ENCODE measurements at places on chromosomes 16 and 17.

- DNase-seq: no peak
These were observed 3.4 kb upstream of the PRSS8 start for GRCh38 chr16:31138621-31139578.

DNA sequence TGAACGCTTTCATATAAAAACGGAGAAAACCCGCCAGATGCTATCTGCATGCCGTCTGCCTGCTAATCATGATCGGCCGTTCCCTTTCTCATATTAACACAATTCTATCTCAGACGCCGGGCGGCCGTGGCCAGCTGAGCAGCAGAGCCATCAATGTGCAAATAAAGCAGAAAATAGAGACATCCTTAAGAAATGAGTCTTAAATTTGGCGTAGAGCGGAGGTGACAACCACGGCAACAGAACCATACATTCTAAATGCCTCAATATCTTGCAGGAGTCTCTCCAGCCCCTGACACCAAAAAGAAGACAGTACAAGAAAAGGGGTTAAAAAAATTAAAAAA, 2.7 kb upstream of the IRX5 start:
- DNase-seq: no peak

GRCh38 chr17:68200689-68201417, 47.0 kb upstream of the AMZ2 start:
- peak; percentile 55 for DNase-seq

DNA sequence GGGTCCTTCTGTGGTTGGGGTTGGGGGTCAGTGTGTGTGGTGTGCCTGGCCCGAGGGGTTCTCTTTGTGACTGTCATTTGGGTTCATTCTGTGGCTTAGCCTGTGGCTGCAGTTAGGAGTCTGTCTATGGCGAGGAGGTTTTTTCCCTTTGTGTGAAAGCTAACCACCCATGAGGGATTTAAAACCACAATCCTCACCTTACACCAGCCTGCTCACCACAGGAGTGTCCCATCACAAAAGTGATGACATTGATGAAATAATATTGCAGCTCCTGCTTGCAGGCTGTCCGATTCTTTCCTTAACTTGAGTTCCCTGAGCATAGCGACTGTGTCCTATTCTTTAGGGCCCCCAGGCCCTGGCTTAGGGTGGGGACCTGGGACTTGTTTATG, 113.6 kb downstream of the RAP1GAP2 start:
- no peak for DNase-seq

GRCh38 chr17:66841328-66841727, 6.4 kb downstream of the CACNG5 start:
- no peak for DNase-seq

DNA sequence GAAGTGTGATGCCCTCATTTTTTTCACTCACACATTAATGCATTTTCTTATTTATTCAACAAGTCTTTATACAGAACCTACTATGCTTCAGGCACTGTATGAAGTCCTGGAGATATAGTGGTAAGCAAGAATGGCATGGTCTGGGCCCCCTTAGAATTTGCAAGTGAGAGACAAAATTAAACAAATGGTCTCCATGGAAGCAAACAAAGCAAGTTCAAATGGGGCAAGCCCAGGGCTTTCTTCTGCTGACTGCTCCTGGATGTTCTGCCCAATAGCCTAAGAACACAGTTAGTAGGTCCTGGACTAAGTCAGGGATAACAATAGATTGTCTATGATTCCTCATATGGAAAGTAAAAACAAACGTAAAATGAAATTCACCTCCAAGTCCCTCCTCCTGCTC, 31.3 kb upstream of the DDX52 start:
- no peak for DNase-seq

GRCh38 chr16:55713103-55713502, 57.3 kb downstream of the SLC6A2 start:
- DNase-seq: no peak

GRCh38 chr16:9091867-9092281, 430 bp downstream of the HAPSTR1 start:
- DNase-seq: no peak

DNA sequence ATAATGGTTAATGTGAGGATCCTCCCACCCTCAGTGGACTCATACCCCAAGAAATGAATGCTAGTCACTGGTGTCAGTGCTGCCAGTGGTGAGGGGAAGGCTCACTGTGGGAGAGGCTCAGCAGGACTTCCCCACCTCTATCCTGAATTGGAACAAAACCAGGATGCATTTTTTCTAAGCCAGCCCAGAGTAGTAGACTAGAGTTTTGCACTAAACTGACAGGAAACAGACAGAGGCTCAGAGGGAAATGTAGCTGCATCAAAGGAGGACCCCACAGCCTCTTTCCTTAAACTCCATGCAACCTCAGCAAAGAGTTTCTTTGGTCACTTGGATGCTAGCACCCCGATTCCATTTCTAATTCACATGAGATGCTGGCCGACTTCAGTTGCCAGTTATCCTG, 10.7 kb upstream of the SKAP1 start:
- no peak for DNase-seq

DNA sequence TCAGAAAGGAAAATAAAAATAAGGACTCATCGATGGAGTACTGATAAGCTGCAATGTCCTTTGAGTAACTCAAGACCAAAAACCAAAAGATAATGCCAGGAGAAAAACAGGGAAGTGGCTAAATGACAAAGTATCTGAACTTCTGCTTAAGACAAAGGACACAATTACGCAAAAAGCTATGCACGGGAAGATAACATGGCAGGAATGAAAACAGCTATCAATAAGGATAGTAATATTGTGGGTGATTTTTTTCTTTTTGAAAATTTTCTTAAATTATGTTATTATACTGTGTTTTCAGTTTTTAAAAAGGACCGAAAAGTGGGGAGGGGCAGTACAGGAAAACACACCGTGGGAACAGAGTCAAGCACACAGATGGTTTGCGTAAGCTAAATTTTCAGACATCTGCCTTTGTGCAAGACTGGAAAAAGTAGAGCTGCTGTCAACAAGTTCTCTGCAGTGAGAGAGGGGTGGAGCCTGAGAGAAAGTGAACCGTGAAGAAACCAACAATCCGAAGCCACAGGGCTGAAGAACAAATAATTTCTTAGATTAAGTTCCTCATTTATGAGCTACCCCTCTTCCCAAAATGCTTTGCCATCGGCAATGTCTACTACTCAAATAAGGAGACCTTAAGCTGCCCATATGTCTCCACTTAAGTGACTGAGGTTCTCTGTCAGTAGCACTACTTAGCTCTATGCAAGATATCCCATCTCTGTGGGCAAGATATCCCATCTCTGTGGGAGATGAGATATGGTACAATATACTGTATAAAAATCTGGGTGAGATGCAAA, 99.9 kb upstream of the CORO6 start:
- DNase-seq: no peak

DNA sequence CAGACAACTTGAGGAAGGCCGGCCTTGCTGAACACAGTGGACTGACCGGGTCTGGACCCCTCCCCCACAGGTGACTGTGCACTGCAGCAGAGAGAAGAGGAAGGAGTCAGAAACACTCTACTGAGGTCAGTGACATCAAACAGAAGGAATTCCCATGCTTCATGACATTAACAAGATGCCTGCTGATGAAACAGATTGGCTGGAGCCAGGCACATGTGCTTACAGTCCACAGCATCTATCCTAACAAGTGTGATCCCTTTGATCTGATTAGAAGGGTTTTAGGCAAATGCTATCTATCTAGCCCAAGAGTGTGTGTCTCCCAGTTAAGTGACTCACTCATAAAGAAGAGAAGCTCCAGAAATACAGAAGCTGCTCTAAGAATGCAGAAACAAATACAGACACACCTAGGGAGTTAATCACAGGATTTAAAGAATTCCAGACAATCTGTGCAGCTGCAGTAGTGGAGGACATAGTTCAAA, 90.2 kb downstream of the SYCE1L start:
- no peak for DNase-seq

- DNase-seq: no peak
These were observed 2.9 kb upstream of the RANGRF start for GRCh38 chr17:8285270-8286181.

- DNase-seq: no peak
These were observed 86.8 kb upstream of the WSB1 start for GRCh38 chr17:27207073-27207513.

DNA sequence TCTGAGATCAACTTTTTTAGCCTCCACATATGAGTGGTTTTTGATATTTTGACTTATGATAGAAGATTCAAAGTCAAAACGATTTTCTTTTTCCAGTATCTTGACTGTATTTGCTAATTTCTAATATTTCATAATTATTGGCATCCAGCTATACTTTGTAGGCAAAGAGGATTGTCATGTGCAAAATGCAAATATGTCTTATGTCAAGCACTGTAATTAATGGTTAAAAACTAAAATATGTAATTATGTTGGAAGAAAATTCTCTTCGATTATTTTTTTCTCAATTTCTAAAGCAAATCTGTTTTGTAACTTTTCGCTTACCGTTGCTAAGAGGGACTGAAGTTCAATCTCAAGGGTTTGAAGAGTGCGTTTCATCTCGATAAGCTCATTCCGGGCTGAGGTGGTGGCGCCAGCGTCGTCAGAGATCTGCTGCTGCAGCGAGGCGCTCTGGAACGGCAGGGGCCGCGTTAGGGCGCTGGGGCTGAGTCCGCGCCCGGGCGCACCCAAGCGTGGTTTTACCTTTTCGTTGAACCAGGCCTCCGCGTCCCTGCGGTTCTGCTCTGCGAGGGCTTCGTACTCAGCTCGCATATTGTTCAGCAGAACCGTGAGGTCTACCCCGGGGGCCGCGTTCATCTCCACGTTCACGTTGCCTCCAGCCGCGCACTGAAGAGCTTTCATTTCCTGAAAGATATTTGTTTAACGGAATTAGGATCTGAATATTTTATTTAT, 3.0 kb downstream of the KRT27 start:
- no peak for DNase-seq

DNA sequence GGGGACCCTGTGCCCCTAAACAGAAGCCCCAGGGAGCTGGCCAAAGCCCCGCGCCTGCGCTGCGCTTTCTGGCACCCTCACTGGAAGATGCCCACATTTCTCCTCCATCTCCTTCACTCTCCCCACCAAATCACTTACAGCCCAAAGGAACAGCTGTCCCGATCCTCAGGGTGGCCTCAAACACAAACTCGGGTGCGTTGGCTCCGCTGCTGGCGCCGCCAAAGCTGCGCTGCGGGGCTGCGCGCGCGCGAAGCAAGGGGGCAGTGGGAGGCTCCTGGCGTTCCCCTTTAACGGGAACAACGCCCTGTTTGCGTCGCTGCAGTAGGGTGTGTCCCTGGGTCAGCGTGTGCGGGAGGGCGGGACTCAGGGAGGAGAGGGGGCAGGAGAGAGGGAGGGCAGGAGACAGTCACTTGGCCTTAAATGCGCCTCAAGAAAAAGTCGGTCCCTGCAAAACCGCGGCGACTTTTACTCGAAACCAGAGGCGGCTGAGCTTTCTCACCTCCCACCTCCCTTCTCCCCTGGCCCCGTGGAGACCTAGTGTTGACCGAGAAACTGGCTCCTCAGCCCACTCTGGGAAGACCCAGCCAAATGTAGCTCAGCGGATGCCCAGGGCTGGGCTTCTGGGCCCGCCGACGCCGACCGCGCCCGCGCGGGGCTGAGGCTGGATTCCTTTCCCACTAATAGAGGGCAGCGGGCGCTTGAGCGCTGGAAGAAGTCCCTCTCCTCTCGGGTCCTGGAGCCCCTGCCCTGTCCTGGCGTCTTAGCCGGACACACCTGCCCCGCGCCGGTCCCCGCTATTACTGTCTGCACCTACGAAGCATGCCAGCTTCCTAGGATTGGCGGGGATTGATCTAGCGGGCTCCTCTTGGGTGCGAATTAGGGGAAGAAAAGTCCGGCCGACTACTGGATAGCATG, 2.6 kb downstream of the PMP22 start:
- no peak for DNase-seq

GRCh38 chr16:53781023-53781605, 77.2 kb downstream of the FTO start:
- DNase-seq: no peak

DNA sequence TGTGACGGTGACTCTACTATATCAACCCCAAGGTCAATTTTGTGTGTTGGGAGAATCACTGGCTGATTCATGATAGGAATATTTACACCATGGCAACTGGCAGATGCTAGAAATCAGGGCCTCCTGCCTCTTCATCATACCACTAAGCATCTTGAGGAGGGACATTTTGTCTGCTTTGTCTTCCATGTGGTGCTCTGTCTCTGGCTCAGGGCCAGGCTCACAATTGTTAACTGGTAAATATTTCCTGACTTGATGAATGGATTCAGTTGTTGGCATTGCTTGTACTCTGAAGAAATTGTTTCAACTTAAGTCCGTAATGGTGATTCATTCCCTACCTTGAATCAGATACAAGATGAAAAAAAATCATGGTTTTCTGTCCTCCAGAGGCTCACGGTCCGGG, 292.7 kb downstream of the HAPSTR1 start:
- no peak for DNase-seq

DNA sequence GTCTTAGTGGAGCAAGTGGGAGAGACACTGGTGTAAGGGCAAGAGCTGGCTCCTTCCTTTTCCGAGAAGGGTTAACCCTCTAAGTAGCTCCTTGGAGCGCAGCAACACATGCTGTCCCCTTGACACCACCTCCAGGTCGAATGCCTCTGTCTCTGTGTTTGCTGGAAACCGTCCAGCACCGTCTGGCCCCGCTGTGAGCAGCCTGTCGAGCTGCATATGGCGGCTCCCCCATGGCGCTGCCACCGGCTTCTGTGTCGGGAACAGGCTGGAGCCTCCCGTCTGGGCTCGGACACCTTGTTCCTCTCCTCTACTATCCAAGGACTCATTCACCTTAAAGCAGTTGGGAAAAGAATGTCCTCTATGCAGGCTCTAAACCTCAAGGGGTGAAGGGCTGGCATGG, 28.9 kb upstream of the WSCD1 start:
- DNase-seq: no peak

GRCh38 chr17:28612936-28613872, 781 bp downstream of the RSKR start:
- peak; percentile 3 for DNase-seq

- DNase-seq: no peak
These were observed 10.4 kb upstream of the HOXB13 start for GRCh38 chr17:48738803-48739526.

DNA sequence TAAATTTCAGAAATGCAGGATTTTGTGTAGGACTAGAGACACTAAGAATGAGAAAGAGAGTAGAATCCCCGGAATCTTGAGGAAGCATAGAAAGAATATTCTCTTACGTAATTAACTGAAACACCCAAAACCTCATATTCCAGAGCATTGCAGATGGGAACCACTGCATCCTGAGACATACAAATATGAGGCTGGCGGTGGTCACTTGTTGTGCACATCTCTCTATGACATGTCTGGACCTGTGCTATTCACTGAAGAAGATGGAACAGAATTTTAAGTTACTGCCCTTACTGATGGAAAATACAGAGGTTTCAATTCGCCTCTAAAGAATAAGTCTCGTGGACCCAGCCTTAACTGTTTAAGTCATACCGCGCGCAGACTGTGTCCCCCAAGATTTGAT, 806 bp downstream of the RAD51C start:
- DNase-seq: no peak

GRCh38 chr17:74099442-74100340, 103.8 kb upstream of the RPL38 start:
- no peak for DNase-seq

DNA sequence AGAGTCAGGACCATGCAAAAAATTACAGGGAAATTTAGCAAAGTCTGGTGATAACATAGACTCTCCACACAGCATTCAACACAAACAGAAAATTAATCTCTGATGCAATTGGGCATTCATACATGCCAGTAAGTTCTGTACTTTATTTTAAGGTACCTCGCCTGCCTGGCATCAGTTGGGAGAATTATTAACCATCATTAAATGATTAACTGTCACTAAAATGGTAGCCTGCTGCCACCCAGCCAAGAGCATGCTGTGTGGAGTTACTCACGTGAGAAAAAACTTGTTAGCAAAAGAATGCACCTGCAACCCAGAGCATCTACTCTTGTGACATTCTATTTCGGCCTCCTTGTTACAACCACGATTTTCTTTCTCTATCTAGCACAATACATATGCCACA, 117.2 kb downstream of the GRIN2A start:
- no peak for DNase-seq
